ENCODE measurements at places on chromosomes 12 and 14. TPM values are rescaled to one million over a fixed set of nuclear protein-coding genes. Genes with fewer than 3 reads are reported as not detected.
A peak's percentile ranks its signal among the peaks of the same experiment; 100 is the strongest.

DNA sequence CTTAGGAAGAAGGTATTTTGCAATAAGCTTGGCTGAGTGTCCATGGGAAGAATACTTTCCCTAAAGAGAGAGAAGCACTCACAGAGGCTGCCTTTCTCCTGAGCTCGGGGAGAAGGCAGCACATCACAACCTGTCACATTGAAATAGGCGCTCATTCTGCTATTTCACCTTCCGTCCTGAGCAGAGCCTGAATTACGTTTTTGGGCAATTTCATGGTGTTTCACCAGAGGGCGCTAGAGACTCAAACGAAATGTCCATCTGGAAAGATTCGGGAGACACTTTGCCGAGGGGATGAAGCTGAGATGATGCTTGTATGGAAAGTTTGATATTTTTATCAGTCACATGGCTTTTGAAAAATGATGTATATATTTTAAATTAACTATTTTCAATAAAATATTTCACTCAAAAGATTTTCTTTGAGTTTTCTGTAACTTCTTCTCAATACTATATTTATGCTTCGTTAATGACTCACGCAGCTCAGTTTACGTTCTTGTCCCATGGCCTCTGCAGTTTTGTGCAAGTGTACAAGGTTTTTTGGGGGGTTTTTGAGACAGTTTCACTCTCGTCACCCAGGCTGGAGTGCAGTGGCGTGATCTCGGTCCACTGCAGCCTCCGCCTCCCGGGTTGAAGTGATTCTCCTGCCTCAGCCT is 17.4 kb upstream of the B4GALNT3 start:
- peak; percentile 15 for DNase-seq

- no peak for DNase-seq
Measured at GRCh38 chr12:77949943-77950342, 119.2 kb downstream of the NAV3 start.

DNA sequence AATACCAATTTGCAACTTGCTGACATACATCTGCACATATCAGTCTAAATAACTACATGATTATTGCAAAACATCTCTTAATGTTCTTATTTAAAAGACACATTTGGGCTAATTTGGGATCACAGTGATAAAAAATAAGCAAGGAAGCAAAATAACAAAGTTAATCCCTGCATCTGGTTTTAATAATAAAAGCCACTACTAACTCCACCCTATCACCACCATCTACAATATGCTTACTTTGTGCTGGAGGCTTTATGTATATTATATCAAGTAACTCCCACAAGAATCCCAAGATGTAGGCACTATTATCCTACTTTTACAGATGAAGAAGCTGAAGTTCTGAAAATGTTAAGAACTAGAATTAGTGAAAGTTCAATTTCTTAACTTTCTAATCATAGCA is 45.7 kb downstream of the TAOK3 start:
- DNase-seq: no peak

DNA sequence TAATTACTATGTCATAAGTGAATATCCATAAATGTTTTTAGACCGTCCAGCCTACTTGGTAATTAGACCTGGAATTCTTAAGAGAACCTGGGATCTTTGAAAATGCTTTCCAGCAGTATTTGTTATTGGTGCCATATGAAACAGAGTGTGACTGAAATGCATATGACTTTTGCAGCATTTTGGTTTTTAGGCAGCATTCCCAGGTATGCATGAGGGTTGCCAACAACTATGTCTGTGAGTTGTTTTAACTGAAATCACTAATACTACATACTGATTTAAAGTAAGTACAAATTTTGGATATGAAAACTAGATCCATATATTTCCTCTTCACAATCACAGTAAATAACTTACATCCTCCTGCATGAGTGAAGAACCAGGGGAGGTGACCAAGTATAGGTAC is 437.7 kb upstream of the FAR2 start:
- no peak for DNase-seq

DNA sequence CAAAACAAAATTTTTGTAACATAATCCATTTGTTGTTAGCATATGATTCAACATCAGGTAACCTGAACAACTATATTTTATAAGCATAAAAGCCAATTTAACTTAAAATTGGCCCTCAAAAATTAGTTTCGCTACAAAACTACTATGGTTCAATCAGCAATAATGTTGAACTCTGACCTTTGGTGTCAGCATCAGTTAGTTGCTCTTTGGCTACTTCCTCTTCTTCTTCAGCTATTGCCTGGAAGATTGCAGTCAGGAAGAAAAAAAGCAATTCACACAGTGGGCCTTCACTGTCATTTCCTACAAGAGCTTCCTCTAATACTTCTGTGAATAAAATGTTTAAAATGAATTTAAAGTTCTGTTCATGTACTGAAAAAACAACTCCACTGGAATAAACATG is 78.2 kb upstream of the CFL2 start:
- peak; percentile 12 for DNase-seq

GRCh38 chr14:22685467-22685866 is 41.3 kb upstream of the OR6J1 start:
- no peak for DNase-seq

DNA sequence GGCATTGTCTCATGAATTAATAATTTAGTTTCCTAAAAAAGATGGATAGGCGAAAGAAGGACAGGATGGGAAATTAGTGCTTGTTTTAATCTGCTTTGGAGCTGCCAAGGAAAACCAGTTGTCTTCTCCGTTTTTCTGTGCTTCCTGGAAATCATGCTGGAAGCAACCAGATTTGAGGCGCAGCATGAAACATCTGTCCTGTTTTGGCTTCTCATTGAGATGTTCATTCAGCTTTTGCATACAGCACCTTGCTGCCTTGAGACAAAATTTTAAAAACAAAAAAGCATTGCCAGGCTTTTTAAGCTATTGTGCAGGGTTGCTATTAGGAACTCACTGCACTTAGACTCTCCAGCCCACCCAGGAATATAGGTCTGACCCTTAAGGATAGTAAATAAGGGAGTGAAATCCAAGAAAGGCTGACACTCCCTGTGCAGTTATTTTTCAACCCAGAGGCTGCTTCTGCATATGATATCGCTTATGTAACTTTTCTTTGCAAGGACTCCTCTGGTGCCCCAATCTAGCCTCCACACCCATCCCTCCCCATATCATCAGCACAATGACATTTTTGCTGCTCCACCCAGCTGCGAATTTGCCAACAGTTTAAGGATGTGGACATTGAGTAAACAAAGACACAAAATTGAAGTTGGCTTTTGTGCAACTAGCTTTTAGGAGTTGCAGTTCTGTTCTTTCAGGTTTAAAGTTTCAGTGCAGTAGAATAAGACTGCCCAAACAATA is 46.9 kb upstream of the MDM1 start:
- DNase-seq: peak; percentile 67

DNA sequence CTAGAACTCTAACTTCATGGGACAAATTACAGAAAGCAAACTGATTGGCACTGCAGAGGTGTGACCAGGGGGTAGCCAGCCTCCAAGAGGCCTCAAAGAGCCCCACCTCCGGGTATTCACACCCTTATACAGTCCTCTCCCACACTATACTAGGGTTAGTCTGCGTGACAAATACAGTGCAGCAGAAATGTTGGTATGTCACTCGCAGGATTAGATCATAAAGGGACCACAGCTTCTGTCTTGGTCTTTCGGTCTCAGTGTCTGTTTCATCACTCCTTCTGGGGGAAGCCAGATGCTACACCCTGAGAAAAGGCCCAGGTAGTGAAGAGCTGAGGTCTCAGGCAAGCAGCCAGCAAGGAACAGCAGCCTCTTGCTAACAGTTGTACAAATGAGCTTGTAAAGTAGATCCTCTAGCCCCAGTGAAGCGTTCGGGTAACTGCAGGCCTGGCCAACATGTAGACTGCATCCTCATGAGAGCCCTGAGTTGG is 68.9 kb upstream of the SAV1 start:
- DNase-seq: no peak

DNA sequence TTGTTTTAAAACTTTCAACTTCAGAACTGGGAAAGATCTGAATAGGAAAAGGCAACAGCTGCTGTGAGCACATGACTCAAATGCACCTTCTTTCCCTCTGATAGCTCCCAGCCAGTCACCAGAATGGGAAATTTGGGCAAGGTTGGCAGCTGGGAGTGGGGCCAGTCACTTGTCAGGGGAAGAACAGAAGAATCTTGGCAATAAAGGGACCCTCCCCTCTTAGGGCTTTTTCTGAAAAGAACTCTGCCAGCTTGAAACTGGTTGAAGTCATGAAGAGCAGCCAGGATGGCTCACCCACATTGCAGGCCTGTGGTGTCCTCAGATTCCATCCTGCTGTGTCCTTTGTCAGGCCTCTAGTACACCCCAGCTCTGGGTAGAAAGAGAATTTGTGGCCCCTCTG is 10.3 kb upstream of the RIC8B start:
- no peak for DNase-seq

- no peak for DNase-seq
Measured at GRCh38 chr14:22650960-22651521, 6.9 kb upstream of the OR6J1 start.

GRCh38 chr14:99190696-99191394 is 81.2 kb downstream of the BCL11B start:
- DNase-seq: no peak

- peak; percentile 41 for DNase-seq
Measured at GRCh38 chr12:121297435-121297991, 1.0 kb upstream of the CAMKK2 start.

GRCh38 chr14:69612783-69613130 is 1.4 kb downstream of the SUSD6 start:
- DNase-seq: no peak

- no peak for DNase-seq
Measured at GRCh38 chr12:107144990-107145389, 51.6 kb upstream of the CRY1 start.

DNA sequence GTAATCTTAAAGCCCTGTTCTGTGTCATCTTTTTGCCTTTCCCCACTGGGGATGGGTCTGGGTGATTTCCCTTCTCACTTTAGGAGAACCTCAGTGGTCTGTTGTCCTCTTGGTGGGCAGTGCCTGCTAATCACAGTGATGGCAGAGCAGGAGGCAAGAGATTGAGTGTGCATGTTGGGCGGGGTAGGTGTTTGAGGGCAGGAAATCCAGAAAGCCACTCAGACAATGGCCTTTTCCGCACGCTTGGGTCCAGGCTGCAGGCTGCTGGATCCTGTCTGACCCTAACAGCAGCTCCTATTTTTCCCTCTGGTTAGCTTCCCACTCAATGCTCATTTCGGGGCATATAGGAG is 13.7 kb upstream of the ITGA5 start:
- no peak for DNase-seq

- no peak for DNase-seq
Measured at GRCh38 chr12:82203086-82203485, 155.1 kb downstream of the CCDC59 start.

DNA sequence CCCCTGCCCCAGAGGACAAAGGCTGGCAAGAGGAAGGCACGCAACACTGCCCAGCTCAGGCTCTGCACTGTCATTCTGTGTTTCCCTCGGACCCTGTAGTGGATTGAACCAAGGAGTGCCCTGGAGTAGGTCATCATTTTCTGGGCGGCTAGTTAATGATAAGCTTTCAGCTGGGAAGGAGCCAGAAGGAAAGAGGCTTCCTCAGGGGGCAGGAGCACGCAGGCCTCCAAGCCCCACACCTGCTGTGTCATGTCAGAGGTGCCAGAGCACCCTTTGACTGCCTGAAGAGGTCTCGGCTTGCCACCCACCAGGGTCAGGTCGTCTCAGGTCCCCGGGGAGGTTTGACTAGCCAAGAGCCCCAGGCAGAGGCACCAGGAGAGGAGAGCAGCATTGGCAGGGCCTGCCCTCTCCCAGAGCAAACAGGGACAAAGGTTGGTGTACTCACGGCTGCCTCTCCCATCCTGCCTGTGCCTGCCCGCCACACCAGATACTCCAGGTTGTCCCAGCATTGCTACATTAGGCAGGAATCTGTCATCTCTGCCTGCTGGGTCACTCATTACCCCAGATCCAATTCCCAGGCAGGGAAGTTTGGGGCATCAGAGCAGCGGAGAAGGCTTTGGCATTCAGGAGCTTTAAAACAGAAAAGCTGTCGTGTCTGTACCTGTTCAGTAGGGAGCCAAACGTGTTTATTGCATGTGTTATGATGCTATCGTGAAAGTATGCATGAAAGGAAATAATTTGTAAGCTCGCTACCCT is 33.5 kb upstream of the ATP2A2 start:
- DNase-seq: no peak

DNA sequence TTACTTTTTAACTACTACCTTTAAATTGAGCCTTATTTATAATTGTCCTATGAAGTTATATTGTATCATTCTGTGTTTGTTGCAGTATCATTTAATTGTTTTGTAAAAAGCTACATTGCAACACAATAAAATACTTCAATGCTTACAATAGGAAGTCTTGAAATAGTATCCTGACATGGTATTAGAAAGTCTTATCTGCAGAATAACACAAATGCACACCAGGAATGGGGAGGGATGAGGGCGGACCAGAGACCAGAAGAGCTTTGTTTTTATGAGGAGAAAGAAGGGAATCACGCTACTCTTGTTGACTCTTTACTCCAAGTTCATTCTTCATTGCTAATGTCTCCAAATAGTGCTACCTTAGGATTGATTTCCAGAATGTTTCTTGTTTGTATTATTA is 120.2 kb downstream of the MON2 start:
- DNase-seq: no peak

- DNase-seq: no peak
Measured at GRCh38 chr14:73731111-73731510, 16.9 kb upstream of the PNMA1 start.

- DNase-seq: no peak
Measured at GRCh38 chr12:94704452-94705306, 54.3 kb upstream of the TMCC3 start.

- DNase-seq: no peak
Measured at GRCh38 chr12:112480931-112481330, 62.2 kb downstream of the PTPN11 start.

DNA sequence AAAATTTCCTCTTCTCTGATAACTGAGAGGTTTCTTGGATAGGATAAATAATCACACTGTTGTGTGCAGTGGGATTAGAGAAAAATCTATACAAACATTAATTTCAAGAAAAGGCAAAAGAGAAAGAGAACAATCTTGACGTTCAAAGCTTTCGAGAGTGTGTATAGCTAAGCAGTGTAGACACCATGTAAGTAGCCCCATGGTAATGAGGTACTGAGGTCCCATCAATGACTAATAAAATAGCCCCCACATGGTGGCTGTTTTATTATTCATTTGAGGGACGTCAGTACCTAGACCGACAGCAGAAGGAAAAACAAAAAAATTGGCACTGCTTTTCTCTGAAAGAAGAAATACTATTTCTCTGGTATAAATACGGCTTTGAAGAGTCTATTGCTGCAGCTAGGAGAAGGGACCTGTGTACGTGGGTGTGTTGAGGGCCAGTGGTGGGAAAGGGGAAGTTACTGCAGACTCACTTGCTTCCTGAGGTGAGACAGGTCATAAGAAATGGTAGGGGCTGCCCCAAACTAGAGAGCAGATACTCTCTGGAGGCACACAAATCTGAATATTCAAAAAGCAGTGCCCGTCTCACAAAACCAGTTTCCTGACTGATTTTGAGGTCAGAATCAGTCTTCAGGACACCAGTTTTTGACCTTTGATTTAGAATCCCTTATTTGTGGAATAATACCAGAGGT is 339.8 kb downstream of the EMP1 start:
- DNase-seq: no peak

The VRTN gene
- polyA plus RNA-seq: not detected

The LAG3 gene
- polyA plus RNA-seq: not detected

The CARMIL3 gene
- 1.0 TPM for polyA plus RNA-seq
